ENCODE measurements at places on chromosomes 6 and 20.

DNA sequence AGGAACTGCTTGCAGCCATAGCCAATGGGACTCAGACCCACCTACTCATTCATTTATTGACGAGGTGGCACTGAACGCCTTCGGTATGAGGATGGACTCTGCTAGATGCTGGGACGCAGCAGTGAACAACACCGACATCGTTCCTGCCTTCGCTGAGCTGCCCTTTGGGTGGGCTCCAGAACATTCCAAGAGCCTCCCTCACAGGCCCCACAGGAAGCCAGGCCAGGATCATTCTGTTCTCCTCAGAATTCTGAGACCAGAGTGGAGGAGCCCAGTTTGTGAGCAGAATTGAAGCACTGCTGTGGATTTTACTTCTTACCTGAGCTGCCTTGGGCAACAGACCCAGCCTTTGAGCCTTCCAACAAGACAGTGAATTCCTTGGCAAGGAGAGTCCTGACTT is 82.1 kb downstream of the KCNB1 start:
- no peak for DNase-seq

DNA sequence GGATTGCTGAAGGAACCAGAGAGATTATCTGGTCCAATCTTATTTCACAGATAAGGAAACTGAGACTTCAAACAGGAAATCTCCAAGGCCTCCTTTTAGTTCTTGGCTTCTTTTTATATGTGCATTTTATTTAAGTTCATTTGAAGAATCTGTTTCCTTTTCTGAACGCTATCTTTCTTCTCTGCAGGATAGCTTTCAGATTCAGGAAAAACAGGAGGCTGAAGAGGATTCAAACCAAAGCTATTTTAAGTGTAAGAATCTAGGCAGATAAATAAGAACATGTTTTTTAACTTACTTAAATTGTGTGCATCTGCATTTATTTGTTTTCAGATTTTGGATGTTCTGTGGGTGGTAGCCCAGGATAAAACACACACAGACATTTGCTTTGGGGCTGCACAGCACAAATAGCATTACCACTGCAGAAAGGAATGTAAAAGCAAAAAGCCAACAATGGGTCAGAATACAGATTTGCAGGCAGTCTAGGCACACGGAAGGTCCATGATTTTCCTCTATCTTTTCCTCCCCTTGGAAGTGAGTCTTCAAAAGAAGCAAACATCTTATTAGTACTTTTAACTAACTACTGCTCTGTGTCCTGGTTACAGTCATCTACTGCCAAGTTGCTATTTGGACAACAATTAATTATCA is 188.8 kb upstream of the TBX18 start:
- no peak for DNase-seq

GRCh38 chr6:165969184-165969583 is 198.5 kb downstream of the TBXT start:
- no peak for DNase-seq

DNA sequence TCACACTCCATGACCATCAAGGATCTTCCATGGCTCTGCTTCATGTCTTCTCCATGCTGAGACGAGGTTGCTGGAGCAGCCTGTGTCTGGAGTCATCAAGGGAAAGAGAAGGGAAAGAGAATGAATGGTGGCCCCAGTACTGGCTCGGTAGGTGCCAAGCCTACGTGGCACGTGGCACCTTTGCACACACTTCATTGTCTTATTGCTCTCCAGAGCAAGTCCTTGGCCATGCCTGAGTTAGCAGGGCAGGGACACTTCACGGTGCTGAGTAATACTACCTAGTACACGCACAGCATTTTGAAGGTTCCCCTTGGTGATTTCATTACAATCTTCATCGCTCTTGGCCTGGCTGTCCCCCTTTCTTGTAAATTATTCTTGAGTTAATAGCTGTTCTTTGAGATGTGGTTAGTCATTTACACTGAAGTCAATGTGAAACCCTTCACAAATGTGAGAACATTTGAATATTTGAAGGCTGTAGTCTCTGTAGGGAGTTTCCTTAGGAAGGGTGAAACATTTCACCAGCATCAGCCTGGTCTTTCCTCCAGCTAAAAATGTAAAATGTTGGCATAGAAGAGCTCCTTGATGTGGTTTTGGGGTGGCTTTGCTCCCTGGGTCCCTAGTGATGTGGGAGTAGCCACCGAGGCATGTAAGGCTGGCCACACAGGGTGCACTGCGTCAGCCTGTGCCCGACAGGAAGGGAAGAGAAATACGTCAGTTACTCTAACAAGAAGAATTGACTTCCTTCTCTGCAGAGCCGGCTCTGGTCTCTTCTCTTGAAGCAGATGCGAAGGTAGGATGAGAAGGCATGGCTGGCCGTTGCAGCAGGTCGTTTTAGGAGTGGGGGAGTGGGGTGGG is at the start of gene SYTL3:
Gene SYTL3 (plus strand): TSS at position 766 of the 855 bp plus-strand sequence. CDS start 13,215 bp downstream, outside the sequence.
- peak; percentile 37 for DNase-seq

DNA sequence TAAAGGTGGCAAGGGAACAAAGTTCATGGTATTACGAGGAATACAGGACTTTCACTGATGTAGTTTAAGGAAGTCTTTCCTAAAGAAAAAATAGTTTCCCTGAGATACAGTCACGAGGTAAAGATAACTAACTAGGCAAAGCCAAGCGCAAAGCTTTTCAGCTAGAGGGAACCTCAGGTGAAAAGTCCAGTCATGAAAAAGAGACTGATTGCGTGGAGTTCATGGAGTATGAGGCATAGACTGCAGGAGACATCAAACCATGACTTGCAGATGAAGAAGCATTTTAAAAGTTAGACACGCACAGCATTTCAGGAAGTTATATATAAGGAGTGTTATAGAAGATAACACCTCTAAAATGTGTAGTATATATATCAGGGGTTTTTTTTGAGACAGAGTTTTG is 205.6 kb upstream of the ZNF184 start:
- no peak for DNase-seq

- DNase-seq = no peak
Observed at GRCh38 chr6:107666084-107666980, 157.8 kb downstream of the SCML4 start.

DNA sequence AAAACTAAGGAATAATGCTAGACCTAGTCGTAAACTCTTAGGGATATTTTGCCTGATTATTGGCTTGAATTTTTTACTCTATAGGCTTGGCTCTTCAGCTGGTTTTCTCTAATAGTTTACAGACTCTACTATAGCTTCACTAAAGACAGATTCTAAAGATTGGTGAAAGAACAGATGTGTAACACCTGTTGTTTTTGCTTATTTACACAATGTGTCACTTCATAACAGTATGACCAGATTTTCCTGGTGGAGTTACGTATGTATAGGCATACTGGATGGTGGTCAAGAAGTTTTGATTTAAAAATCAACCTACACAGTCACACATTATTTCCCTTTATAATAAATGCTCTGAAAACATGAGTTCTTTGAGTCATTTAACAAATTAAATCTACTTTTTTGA is 4.8 kb downstream of the COL19A1 start:
- DNase-seq = no peak

- no peak for DNase-seq
Observed at GRCh38 chr6:34195726-34196115, 41.0 kb upstream of the HMGA1 start.

- DNase-seq = no peak
Observed at GRCh38 chr20:25222461-25223178, 25.3 kb upstream of the PYGB start.

GRCh38 chr6:26123947-26124780 is 36.9 kb downstream of the HFE start:
- DNase-seq = peak; percentile 39

GRCh38 chr20:58752565-58752964 is 60.0 kb downstream of the NPEPL1 start:
- no peak for DNase-seq

DNA sequence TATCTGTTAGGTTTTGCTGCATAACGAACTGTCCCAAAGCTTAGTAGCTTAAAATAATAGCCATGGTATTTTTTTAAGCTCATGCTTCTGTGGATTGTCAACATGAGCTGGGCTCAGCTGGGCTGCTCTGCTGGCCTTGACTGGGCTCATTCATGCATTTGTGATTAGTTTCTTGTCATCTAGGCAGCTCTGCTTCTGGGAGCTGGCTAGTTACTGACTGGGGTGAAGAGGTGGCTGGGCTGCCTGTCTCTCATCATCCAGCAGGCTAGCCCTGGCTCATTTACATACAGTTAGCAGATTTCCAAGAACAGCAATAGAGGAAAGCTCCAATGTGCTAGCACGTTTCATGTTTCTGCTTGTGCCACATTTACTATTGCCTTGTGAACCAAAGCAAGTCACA is 165.1 kb upstream of the PCSK2 start:
- no peak for DNase-seq

- DNase-seq = no peak
Observed at GRCh38 chr6:106170030-106170791, 84.1 kb downstream of the PRDM1 start.

GRCh38 chr20:9668381-9668780 is 154.0 kb downstream of the LAMP5 start:
- no peak for DNase-seq

DNA sequence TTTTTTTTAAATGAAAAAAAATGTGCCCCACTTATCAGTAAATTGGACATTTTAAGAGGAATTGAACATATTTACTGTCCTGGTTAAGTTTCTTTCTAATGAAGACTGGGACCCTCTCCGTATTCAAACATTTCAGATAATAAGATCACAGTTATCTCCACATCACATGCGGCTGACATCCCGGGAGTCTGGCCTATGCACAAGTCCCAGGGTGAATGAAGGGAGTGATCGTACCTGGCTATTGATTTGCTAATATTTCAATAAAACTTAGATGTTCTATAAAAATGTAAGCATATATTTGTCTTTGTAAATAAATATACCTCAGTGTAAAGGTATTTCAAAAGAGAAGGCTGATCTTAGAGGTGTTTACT is 58.1 kb downstream of the FOXC1 start:
- DNase-seq = no peak

DNA sequence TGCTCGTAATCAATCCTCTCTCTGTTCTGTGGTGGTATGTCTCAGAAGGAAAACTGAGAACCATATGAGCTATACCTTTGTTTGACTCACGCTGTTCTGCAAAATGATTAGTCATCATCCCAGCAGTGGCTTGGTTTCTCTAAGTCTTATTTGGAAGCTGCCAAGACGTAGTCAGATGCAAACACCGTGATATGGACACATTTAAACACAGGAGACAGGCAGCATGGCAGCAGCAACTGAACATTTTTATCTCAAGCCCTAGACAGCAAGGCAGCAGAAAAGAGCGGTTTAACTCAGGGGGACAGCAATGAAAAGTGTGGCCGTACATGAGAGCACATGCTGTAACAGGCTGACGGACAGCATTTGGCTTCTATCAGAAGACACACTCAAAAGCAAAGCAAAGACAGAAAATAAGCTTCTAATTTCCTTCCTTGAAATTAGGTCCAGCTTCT is 1295.1 kb downstream of the EPHA7 start:
- DNase-seq = no peak

DNA sequence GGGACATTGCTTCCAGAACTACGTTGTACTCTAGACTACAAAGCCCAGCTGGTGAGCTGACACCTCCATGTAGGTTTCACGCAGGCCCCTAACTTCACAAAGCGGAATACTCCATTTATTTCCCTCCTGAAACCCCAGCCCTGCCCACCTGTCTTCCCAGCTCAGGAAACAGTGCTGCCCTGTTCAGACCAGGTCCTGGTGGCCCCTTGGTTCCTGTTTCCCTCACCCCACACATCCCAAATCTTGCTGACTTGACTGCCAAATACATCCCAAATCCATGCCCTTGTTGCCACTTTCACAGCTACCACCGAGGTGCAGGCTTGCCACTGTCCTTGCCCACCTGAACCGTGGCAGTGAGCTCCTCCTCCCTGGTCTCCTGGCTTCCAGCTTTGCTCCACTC is 113.1 kb upstream of the PTPN1 start:
- no peak for DNase-seq

DNA sequence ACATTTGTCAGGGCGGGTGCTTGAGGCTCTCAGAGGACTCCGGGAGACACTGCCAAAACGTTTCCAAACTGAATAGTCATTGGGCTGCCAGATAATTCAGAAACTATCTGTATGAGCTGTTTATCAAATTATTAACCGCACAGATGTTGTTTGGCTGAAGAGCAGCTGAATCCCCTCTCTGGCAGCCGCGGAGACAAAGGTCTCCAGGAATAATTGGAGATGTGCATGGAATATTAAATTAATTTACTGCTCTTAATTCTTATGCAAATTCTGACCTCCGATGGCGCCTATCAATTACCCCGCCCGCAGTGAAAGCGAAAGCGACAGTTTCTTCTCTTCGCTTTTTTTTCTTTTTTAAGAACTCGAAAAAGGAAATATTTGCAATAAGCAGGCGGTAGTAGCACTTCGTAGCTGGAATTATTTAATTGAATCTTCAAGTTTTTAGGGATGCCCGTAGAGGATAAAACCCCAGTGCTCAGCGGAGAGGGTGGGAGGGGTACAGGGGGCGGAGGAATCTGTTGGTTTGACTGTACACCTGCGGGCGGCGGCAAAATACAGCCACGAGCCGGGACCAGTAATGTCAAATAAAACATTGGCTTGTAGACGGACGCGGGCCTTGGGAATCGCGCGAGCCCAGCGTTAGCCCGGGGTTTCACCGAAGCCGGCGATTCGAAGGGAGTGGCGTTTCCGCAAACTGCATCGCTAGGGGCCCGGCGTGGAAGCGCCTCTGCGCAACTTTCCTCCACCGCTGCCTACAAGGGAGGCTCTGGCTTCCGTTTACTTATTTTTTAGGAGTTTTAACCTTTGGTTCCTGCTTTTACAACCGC is 6.2 kb downstream of the LINC00237 start:
- DNase-seq = no peak

DNA sequence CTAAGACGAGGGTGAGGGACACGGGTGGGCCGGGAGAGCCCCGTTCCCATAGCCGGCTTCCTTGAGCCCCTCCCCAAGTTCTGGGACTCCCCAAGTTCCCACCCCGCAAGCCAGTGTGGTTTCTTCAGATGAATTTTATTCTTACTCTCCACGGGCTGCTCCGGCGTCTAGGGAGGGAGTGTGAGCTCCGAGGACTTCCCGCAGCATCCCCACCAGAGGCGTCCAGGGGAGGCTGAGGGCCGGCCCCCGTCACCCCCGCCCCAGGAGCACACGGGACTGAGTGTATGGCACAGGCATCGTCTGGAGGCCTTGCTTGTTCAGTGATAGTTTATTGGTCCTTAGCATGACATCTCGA is 10.0 kb upstream of the SLC4A11 start:
- DNase-seq = no peak

- DNase-seq = no peak
Observed at GRCh38 chr6:111992851-111993250, 61.1 kb upstream of the CCN6 start.

DNA sequence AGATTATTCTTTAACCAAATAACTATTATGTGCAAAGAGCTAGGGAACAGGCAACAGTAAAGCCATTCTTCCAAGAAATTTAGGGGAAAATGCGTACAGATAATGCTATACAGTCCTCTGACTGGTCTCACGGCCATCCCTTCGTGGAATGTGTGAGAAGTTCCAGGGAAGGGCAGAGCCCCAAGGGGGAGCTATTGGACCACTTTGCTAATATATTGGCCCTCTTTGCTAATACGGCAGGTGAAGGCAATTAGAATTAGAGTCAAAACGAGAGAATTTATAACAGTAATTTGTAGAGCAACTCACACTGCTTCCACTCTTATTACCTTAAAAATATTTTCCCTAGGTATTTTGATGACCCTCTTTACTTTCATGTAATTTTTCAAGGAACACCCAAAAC is 140.4 kb downstream of the IMPG1 start:
- no peak for DNase-seq

Data from stimulated activated CD4-positive, alpha-beta T cell treated with anti-CD3 and anti-CD28 coated beads, Interleukin-15, amount 100 ng/mL, for 1 hour (primary cell).